ENCODE measurements at places on chromosomes 7 and 10.

- no peak for DNase-seq
Measured at GRCh38 chr7:88344956-88345832, 38.5 kb upstream of the STEAP4 start.

- no peak for DNase-seq
Measured at GRCh38 chr10:117718986-117719920, 176.7 kb downstream of the EMX2 start.

GRCh38 chr10:43079856-43080255 is 3.0 kb downstream of the RET start:
- DNase-seq: no peak

- no peak for DNase-seq
Measured at GRCh38 chr7:85156661-85157208, 30.1 kb downstream of the SEMA3D start.

- DNase-seq: no peak
Measured at GRCh38 chr7:91527460-91527859, 263.2 kb downstream of the FZD1 start.

- no peak for DNase-seq
Measured at GRCh38 chr10:126027692-126028091, 131.3 kb downstream of the FANK1 start.

DNA sequence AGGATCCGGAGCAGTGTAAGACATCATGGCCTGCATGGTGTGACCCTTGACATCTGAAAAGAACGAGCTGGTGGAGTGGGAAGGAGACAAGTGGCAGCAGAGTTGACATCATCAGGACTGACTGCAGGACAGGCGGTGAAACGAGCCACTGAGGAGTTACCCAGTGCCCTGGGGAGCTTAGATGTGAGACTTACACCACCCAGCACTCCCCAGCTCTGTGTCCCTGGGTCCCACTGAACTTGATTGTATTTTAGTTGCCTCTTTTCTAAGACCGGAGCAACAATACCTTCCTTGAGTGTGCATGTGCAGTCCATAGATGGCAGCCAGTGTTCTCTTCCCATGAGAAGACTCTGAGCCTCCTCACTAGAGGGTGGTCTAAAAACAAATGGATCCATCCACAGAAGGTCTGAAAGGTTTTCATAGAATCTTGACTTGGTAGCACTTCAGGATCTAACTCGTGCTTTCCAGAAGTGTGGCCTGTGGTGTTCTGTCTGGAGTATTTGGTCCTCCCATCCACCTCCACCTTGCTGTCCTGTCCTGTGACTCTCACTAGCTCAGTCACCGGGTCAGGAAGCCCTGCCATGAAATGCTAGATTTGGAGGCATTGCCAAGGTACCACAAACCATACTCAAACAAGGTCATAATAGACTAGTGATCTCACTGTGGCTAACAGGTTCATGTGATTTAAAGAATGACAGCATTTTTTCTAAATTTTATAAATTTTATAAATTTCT is 59.0 kb downstream of the IKZF1 start:
- DNase-seq: no peak

- DNase-seq: no peak
Measured at GRCh38 chr7:37786741-37787569, 61.4 kb upstream of the NME8 start.

- no peak for DNase-seq
Measured at GRCh38 chr10:17548162-17548561, 69.0 kb downstream of the HACD1 start.

GRCh38 chr10:21492421-21492820 is 33.1 kb downstream of the SKIDA1 start:
- no peak for DNase-seq
